MCF 10A (cell line): ENCODE measurements at places on chromosomes 3 and 15. TPM values are rescaled to one million over a fixed set of nuclear protein-coding genes. Genes with fewer than 3 reads are reported as not detected.

DNA sequence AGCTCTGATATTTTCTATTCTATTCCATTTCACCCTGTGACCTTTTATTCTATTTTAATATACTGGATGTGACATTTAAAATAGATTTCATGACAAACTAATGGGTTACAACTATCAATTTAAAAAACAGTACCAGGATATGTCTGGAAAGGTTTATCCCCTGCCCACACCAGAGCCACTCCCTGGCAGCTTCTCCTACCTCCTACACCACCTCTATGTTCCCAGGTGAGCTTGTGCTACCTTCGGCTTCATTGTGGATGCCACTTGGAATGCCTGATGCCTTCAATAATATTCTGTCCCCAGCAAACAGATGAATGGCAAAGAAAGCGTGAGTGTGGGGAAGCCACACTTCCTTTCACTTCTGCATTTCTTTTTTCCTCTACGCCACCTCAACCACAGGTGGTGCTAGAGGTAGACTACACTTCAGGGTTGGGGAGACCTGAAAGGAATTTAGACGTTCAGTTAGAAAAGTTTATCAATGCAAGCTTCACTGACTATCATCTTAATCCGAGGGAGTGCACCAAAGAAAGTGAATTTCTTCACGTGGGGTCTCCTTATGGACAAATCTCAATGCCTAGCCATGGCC, 213.0 kb downstream of the SSR3 start:
- no peak overlapping the region for H3K27ac ChIP-seq
- no peak for DNase-seq
- H3K36me3 ChIP-seq, result peaks cover 6% of the 10 kb centered on the region

GRCh38 chr3:73622091-73622805, 2.5 kb downstream of the PDZRN3 start:
- no peak for DNase-seq
- H3K4me3 ChIP-seq, result no peak overlapping the region
- no peaks in the 10 kb centered on the region for H3K27me3 ChIP-seq

FBXO40 gene
- not detected in 2 replicates for total RNA-seq

DNA sequence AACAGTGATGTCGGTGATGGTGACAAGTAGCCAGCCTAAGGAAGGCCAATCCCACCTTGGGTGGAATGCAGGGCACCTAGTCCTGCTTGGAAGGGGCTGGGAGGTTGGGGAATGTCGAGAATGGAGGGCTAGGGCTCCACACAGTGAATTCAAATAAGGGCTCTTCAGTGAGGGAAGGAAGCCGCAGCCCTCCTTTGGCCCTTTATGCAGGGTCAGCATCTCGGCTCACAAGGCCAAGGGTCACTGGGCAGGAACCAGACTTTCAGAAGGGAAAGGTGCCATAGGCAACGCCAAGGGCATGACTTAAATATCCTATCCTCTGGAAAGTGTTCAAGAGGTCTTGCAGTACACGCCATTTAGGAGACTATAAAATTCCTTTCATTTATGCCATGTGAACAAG, 56.9 kb downstream of the CLEC3B start:
- H3K4me1 ChIP-seq, result peaks cover 6% of the 10 kb centered on the region
- DNase-seq, result no peak
- H3K4me3 ChIP-seq, result no peak overlapping the region
- H3K27me3 ChIP-seq, result no peaks in the 10 kb centered on the region
- peaks cover 64% of the 10 kb centered on the region for H3K36me3 ChIP-seq

- no peaks in the 10 kb centered on the region for H3K36me3 ChIP-seq
- peaks cover 46% of the 10 kb centered on the region for H3K27me3 ChIP-seq
- no peak overlapping the region for H3K27ac ChIP-seq
These were observed 97.7 kb upstream of the ATP2B2 start for GRCh38 chr3:10602769-10603768.

DNA sequence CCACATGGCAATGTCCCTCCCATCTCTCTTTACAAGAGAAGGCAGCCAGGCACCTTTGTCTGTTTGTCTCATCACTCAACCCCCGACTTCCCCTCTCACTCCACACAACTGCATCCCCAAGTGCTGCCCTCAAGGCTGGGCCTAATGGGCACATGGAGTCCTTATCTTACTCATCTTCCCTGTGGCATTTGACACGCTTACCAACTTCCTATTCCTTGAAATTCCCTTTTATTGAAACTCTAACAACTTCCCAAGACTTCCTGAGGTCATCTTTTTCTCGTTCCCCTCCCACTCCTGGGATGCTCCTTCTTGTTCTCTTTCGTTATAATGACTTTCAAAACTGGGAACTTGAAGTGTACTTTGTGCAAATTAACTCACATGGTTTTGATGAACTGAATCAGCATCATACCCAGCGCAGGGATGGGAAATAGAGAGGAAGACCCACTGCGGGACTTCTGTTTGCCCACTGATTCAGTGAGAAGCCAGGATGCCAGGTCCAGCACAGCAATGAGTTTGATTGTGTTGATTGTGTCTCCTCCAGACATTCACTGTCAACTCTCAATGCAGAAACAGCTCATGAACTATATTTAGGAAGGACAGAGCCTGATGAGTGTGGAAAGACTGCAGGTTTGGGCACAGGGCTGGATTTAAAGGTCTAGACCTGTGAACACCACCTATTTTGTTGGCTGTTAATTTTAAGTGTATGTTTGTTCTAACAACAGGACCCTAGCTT, 104.7 kb upstream of the TNIK start:
- no peaks in the 10 kb centered on the region for H3K27me3 ChIP-seq
- H3K4me1 ChIP-seq, result no peaks in the 10 kb centered on the region
- no peak for DNase-seq
